ENCODE measurements at places on chromosomes 12 and 14.

DNA sequence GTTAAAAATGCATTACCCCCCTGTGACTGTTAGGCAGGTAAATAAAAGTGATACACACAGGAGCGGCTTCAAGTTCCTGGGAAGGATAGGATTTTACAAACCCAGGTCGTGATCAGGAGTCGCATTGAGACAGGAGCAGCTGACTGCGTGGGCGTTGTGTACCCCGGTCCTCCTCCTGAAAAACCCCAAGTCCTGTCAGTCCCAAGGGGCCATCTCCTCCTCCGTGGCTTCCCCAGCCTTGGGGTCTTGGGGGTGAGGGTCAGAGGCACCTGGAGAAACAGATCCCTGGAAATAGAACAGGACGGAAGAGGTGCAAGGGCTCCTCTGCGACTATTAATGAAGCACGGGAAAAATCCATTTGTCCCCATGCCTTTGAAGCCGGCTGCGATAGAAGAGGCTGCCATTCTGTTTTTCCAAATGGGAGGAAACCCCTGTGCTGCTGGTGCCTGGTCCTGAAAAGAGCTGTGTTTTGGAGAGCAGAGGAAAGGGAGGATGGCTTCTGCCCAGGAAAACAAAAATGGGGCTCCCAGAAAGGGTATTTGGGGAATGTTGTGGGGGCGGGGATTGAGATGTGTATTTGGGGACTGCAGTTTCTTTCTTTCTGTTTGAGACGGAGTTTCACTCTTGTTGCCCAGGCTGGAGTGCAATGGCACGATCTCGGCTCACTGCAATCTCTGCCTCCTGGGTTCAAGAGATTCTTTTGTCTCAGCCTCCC, 143.1 kb downstream of the ZNF664 start:
- no peak for DNase-seq

DNA sequence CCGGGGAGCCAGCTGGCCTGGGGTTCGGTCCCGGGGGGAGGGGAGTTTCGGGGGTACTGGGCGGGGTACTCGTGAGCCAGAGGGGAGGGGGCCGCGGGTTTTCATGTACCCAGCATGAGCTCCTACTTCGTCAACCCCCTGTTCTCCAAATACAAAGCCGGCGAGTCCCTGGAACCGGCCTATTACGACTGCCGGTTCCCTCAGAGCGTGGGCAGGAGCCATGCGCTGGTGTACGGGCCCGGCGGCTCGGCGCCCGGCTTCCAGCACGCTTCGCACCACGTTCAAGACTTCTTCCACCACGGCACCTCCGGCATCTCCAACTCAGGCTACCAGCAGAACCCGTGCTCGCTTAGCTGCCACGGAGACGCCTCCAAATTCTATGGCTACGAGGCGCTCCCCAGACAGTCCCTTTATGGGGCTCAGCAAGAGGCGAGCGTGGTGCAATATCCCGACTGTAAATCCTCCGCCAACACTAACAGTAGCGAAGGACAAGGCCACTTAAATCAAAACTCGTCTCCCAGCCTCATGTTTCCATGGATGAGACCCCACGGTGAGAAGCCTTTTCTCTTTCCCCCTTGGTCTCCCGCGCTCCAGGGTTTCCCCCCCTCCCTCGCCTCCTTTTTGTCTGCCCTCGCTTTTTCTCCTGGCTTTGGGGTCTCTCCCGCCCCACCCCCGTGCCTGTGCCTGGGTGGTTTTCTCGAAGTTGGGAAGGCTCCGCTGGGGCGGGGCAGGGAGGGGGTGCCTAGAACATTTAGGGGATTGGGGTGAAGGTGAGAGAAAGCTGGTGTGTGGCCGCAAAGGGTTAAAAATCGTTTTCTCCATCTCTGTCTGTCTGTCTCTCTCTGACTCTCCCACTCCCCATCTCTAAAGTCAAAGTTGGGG, 627 bp downstream of the HOXC8 start:
- DNase-seq, result no peak

GRCh38 chr12:75722714-75723200, 211.3 kb upstream of the KRR1 start:
- no peak for DNase-seq

GRCh38 chr12:25943940-25944339, 14.5 kb upstream of the RASSF8 start:
- DNase-seq, result no peak

- DNase-seq, result no peak
Observed at GRCh38 chr14:90445011-90445410, 48.2 kb downstream of the CALM1 start.
